ENCODE measurements at places on chromosomes 6 and 20.

GRCh38 chr20:54063992-54064676 lies 6.3 kb downstream of the BCAS1 start:
- DNase-seq = no peak

DNA sequence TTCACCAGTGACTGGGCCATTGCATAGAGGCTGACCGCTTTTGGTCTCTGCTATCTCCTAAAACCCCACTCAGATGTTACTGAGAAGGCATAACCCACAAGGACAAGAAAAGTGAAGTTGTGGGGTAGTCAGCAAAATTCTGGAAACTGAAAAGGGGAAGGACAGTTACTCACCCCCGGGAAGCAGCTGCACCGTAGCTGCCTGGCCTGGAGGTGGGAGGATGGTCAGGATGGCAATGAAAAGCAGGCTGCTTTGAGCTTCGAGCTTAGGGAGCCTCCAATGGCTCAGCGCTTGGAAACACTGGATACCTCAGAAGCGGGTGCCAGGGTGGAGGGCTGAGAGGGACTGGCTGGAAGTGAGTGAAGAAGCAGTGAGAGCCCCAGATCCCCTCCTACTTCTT lies 56.0 kb downstream of the KCNK5 start:
- DNase-seq = no peak

DNA sequence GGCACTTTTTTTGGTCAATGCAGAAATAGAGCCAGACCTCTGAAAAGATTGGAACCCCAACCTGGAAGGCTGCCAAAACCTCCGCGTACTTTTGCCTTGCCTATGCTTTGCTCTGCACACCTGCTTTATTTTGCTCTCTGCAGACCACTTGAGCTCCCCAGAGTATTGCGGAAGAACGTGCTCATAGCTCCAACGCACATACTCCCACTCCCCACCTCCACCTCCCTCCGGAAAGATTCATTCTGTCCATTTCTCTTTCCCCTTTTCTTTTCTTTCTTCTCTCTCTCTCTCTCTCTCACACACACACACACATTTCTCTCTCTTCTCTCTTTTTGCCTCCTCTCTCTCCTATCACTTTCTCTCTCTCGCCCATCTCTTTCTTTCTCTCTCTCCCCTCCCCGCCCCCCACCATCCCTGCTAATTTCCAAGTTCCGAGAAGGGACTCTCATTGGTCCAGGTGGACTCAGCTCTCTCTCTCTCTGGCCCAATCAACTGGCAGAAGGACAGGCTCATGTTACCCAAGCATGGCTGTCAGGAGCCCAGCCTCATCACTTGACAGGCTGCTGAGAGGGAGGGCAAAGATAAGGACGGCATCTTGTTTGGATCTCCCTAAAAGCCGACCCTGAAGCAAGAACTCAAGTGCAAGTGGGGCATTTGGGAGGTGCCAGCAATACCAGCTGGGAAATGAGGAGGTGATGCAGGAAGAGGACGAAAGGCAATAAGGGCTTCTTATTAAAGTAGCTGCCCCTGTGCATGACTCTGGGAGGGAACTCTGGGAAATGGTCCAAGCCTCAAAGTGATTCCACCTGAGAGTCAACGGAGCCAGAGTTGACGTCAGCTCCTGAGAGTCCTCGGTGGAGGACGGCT lies 246.1 kb downstream of the LY86 start:
- DNase-seq = no peak

GRCh38 chr6:134491477-134491876 lies 173.6 kb upstream of the SGK1 start:
- DNase-seq = no peak

DNA sequence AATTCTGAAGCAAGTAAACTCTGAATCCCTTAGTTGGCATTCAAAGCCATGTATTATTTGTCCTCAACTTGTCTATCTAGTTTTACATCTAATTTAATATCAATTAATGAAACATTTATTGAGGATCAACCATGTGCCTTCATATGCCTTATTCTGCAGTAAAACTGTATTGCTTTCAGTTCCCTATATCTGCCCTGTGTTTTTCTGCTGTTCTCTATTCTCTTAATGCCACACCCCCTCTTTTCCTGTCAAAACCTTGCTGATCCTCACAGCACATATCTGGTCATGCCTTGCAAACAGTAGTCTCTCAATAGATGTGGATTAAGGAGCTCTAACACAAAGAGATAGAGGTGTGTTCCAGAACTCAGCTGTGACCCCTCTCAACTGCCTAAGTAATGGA lies 2.0 kb downstream of the FIG4 start:
- DNase-seq = no peak

DNA sequence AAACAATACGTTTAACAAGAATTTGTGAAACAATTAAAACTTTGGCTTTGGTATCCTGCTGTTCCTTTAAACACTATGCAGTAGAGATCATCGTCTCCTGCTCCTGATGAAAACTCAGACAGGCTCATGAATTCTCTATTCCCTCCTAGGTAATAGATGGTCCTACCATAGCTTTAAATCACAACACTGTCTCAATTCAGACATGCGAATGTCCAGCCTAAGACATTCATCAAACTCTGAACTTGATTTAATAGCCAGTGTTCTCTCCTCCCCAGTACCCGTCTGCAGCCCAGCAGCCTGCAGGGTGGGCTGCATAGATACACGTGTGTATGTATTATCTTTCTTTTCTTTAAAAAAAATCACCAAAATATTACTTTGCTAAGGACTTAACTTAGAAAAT lies 232.8 kb downstream of the TTLL2 start:
- DNase-seq = no peak

DNA sequence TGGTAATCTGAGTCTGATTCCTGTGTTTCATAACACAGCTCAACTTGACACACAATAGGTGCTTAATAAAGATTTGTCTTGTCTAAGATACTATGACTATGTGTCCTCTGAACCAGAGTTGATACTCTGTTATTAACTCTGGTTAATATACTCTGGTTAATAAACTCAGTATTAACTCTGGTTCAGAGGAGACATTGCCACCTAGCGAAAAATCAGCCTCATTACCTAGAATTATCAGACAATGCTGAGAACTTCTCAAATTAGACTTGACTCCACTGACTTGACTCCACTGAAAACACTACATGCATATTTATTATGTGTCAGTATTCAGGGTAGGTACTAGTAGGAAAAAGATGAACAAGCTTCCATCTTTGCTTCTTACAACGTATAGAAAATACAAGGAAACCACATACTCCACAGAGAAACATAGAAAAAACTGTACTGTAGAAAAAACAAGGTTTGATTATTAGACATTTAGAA lies 73.9 kb downstream of the AHI1 start:
- DNase-seq = no peak

- no peak for DNase-seq
Measured at GRCh38 chr20:45341939-45342854, 6.0 kb downstream of the SDC4 start.

DNA sequence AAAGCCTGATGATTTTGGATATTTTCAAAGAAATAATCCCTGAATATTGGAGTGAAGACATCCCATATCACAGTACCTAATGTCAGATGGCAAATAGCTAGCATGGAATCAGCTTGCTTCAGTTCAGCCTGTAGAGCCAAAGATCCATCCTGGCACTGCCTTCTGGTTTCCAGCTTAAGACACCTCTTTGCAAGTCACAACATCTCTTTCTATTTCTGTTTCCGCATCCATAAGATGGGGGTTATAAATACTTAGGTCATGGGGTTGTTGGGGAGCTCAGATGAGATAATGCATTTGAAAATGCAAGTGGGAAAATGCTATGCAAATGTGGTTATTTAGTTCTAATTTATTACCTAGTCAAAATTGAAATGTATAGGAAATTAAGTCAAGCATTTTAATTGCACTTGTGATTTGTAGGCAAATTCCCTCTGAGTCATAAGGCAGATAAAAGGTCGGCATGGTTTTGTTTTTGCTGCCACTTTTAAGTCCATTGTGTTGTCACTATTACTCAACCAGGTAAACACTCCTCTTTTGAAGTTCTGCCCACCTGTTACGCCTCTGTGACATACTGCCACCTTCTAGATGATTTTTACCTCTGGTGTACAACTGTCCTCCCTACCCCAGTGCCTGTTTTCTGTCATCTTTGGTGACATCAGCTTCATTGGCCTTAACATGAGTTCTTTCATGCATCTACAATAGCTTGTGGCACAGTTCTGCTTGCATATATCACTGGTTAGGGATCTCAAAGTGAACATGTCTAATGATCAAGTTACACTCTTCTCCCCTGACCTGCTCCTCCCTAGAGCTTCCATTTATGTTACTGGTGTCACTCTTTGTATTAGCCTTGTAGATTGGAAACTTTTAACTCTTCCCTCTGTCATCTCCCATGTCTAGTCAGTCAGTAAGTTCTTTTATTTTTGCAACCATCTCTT lies 96.6 kb downstream of the CDKAL1 start:
- no peak for DNase-seq

- DNase-seq = no peak
Measured at GRCh38 chr6:36731622-36732310, 34.1 kb downstream of the RAB44 start.

- no peak for DNase-seq
Measured at GRCh38 chr6:151475653-151476523, 17.9 kb upstream of the CCDC170 start.

GRCh38 chr6:73452107-73452461 lies at the start of gene CGAS:
Gene CGAS (minus strand): TSS chr6:73452297. CDS start chr6:73452181, 116 bp downstream.
- DNase-seq = peak; percentile 8

DNA sequence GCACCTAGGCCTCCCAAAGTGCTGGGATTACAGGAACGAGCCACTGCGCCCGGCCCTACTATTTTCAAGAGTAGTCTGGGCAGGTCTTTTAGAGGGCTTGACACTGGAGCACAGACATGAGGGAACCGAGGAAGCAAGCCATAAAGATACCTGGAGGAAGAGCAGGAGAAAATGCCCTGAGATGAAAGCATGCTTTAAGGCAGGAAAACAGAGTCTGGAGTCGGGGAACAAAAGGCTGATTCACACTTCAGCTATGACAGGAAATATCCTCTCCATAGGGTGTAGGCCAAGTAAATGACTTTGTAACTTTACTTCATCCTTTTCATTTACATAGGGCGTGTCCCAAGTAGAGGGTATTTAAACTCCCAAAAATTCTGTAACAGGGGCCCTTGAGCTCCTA lies 4.3 kb upstream of the SERINC3 start:
- DNase-seq = no peak

DNA sequence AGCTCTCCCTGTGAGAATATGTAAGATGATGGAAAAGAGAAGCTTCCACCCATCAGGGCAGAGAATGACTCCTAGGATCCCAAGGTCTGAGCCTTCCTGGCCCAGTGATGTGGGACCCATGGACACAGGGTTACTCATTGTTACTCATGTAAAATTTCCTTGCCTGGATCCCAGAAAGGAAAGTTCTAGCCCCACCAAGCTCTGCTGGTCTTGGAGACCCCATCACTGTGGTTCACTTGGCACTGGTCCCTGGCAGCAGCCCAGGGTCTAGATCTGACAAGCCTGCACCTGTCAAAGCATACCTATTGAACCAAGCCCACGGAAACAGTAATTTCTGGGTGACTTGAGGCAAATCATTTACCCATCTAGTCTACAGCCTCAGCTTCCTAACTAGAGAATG lies 22.1 kb downstream of the MDGA1 start:
- no peak for DNase-seq

- no peak for DNase-seq
Measured at GRCh38 chr20:49399329-49399728, 83.1 kb downstream of the KCNB1 start.

- no peak for DNase-seq
Measured at GRCh38 chr20:51036226-51036625, 13.3 kb upstream of the KCNG1 start.

GRCh38 chr20:64188682-64189529 lies 24.7 kb downstream of the MYT1 start:
- no peak for DNase-seq

- no peak for DNase-seq
Measured at GRCh38 chr6:3943331-3943765, 94.2 kb downstream of the FAM50B start.

- DNase-seq = no peak
Measured at GRCh38 chr20:31861135-31861384, 9.3 kb downstream of the DUSP15 start.

DNA sequence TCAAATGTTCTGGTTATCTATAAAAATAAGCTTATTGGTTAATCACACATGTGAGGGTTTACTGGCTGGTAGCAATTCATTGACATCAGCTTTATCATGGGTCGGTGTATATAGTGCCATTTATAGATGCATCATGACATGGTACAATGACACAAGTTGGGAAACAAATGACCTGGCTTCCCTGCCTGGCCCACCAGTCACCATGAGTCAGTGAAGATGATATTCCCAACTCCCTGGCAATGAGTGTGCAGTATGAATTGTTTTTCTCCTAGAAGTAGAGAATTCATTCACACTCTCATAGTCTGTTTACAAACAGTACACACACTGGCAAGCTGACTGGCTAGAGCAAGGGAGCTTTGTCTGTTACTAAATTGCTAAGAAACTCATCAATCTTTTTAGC lies 37.2 kb upstream of the CALHM6 start:
- DNase-seq = no peak

GRCh38 chr20:32366380-32366779 lies 8.2 kb downstream of the ASXL1 start:
- no peak for DNase-seq

- DNase-seq = no peak
Measured at GRCh38 chr20:50049442-50050026, 63.4 kb downstream of the UBE2V1 start.

GRCh38 chr6:164929408-164929977 lies 379.9 kb downstream of the C6orf118 start:
- no peak for DNase-seq

GRCh38 chr20:44023515-44024371 lies 109.1 kb downstream of the TOX2 start:
- DNase-seq = no peak

DNA sequence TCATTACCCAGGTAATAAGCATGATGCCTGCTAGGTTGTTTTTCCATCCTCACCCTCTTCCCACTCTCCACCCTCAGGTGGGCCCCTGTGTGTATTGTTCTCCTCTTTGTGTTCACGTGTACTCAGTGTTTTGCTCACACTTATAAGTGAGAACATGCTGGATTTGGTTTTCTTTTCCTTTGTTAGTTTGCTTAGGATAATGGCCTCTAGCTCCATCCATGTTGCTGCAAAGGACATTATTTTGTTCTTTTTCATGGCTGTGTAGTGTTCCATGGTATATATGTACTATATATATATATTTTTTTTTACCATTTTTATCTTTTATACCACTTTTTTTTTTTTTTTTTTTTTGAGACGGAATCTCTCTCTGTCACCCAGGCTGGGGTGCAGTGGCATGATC lies 71.9 kb downstream of the RSPH3 start:
- DNase-seq = no peak

GRCh38 chr6:164086076-164086887 lies 671.8 kb downstream of the QKI start:
- no peak for DNase-seq

DNA sequence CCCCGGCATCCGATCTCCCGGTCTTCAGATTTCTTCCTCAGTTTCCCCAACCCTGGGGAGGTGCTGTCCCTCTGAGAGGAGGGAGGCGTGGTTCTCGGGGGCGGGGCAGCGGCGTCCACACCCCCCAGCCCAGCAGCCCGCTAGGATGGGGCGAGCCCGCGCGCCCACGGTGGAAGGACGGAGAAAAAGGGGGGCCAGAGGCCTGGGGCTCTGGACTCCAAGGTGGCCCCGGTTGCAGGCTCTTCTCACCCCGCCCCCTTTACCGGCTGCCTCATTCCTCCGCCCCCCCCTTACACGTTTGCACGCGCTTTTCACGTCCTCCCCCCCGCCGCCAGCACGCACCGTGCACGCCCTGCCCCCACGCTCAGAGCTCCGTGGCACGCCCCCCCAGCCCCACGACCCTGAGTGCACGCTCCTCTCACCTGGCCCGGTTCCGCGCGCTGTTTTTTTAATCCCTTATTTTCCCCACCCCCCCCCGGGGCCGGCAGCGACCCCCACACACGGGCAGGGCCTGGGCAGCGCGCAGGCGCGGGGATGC lies 402 bp downstream of the ZBTB12 start:
- DNase-seq = peak; percentile 40

GRCh38 chr6:78836598-78836997 lies 30.8 kb upstream of the IRAK1BP1 start:
- no peak for DNase-seq

Measured in activated naive CD4-positive, alpha-beta T cell (primary cell).